Activated naive CD4-positive, alpha-beta T cell treated with Interleukin-2 at 50 U/mL for 16 hours (primary cell): ENCODE measurements at places on chromosomes 7 and 10.

DNA sequence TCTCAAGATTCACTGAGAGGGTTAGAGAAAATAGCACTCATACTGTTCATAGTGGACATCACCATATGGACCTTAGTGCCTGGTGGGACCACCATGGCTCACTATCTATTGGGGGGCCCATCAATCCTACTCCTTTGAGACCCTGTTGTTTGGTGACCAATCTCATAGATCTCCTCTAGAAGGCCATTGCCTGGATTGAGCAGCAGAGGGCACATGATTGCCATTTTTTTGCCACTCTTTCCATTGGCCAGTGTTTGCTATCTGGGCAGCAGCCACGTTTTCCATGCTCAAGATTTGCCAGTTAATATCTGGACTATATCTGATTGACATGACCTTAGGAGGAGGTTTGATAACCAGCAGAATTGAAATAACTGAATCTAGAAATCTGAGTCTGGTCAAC is 244.5 kb downstream of the ITGB1 start:
- no peak for DNase-seq

GRCh38 chr7:69722843-69723242 is 124.6 kb downstream of the AUTS2 start:
- DNase-seq: no peak

DNA sequence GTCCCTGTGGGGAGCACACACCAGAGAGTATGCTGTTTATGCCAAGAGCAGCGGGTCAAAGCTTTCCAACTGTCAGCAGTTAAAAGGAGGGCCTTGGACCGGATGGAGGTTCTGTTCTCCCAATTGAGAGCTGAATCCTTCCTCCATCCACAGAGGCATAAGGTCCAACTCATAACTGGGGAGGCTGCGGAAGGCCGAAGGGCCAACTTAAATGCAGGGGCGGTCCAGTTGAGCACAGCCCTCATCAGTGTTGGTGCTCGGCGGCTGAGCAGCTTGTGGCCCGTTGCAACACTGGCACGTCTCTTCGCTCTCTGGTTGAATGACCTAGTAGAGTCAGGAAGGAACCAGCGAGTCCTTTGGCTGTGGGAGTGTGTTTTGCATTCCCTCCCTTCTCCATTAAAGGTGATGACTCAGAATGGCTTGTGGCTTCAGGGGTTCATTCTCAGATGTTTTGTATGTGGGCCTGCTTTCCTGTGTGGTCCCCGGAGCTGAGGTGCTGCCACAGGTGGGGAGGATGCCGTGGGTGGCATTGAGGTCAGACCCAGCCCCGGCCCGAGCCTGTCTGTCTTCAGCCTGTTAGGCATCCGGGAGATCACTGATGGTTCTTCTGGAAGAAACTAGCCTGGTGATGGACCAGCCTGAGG is 44.8 kb upstream of the DMBT1 start:
- DNase-seq: peak; percentile 64

- DNase-seq: no peak
These were observed 34.2 kb downstream of the TYW1B start for GRCh38 chr7:72793791-72794190.

DNA sequence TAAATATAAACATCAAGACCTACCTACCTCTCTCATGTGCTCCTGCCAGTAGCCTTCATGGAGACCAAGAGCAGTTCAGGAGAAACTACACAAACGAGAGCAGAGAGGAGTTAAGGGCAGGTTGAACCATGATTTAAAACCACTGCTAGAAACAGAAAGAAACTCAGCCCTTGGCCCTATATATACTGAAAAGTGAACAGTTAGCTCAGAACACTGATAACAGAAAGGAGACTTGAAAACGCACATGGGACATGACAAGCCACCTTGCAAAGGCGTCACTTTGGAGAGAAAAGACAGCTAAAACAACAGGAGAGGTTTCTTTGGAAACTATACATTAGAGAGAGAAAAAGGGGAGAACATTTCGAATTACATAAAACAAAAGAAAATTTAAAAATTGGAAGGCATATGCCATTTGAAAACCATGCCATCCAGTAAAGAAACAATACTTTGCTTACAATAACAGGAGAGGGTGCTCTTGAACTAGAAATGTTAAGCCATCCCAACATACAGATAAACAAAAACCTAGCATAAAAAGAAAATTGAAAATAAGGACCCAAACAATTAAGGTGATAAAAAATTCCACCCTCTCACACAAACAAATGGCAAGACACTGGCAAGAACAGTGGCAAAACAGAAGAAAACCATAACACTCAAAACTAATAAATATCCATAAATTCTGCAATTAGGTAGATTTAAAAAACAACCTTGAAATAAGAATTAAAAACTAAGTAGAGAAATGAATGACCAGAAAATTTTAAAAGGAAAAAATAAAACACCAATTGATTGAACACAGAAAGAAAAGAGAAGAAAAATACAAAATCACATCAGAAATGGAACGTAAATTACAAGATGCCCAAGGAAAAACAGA is 232.7 kb downstream of the IMMP2L start:
- no peak for DNase-seq

GRCh38 chr7:95493247-95493646 is 7.5 kb downstream of the ASB4 start:
- no peak for DNase-seq

DNA sequence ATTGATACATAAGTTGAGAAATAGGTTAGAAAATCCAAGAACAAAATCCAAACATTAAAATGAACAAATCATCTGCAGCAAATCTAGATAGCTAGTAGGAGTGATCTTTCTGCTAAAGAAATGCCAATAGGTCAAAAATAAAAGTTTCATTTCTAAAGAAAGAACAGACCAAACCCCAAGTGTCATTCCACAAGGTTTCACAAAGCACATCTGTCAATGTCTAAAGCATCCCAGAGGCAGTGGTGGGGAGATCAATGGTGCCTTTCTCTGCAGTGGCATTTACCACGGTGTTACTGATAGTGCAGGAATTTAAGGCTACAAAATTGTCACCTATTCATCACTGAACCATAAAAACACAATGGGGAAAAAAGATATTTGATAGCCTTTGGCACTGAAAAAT is 147.9 kb downstream of the PARD3 start:
- no peak for DNase-seq

DNA sequence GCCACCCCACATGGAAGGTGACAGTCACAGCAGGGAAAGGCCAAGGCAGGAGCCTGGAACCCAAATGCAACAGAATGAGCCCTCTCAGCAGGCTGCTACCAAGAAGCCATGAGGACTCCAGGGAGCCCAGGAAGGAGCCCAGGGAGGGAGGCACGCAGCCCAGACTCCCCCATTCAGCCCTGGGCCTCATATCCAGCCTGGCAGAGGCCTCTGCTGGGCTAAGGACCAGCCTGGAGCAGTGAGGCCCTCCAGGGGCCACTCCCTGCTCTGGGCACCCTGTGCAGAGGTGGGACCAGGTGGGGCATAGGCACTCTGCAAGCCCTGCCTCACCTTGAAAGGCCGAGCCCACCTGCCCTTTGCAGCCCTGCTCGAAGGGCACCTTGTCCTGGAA is 25.8 kb upstream of the ZNF488 start:
- DNase-seq: no peak

- DNase-seq: no peak
These were observed 97.1 kb downstream of the VOPP1 start for GRCh38 chr7:55474944-55475854.

- no peak for DNase-seq
These were observed 430.3 kb upstream of the AKR1E2 start for GRCh38 chr10:4395731-4396130.

- no peak for DNase-seq
These were observed 17.6 kb upstream of the IMPDH1 start for GRCh38 chr7:128427289-128427891.

- no peak for DNase-seq
These were observed 8.8 kb downstream of the PDAP1 start for GRCh38 chr7:99399597-99399996.

DNA sequence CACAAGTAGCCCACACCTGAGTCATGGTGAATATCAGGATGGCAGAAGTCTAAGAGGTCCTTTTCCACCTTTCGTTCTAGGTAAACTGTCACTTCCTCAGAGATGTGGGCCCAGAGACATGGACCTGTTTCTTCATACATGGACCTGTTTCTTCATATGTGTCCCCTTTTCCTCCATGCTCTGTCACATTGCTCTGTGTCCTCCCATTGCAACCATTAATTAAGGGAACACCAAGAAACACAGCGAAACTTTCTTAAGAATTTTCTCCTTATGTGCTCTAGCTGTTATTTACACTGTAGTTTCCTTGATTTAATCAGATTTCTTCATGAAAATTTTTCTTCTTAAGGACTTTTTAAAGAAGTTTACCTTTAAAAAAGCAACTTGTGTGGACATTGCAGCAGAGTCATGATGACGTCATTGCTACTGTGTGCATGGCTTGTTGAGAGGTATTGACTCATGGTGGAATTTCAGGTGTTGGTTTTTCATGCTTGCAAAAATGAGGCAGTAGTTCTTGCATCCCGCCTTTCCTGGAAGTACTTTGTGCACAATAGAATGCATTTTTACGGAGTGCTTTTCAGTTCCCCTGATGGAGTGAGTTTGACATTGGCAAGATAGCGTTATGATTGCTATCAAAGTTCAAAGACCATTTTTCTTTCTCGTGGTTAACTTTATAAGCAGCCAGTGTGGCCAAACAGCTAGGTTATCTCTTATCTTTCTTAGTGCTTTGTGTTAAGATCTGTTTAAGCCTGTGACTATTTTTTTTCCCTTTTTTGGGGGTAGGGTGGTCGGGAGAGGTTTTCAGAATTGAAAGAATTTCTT is 37.7 kb downstream of the CFAP58 start:
- DNase-seq: no peak

- DNase-seq: no peak
These were observed 130.5 kb downstream of the KLF6 start for GRCh38 chr10:3654496-3654895.

DNA sequence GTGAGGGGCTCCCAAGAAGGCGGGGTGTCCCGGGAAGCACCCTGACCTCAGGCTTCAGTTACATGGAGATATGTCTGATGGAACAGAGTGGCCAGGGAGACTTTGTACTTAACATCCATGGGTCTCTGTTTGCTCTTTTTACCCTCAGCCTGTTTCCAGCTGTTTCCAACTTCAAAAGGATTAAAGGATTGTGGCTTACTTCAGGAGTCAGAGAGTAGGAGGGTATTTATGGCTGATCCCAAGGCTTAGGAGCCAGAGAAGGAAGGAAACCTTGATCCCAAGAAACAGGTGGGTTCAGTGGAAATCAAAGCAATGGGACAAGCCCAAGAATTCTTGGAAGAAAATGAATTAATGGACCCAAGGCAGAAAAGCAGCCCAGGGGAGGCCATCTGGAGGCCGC is 37.7 kb upstream of the ZNF438 start:
- DNase-seq: no peak

DNA sequence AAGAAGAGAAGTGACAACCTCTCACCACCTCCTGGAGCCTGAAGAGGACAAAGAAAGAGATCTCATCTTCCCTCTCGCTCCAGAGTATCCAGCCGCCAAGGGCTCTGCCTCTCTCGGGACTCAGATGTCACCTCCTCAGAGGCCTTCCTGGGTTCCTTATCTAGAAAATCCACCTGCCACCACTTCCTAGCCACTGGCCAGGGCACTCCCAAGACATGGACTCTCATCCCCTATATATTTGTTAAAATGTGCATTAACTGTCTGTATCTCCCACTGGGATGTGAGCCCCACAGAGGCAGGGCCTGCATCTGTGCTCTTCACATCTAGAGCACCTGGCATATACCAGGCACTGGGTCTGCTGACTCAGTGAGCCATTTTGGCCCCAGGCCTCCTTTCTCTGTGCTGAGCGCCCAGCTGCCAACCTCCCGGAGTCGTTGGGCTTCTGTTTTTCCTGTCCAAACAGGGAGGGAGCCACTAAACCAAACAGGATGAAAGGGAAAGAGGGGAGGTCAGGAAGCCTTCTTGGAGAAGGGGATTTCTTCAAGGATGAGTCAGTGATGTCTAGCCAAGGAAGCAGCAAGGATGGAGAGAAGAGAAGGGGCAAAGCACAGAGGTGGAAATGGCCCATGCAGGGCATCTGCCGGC is 58.9 kb downstream of the KCNMA1 start:
- no peak for DNase-seq

DNA sequence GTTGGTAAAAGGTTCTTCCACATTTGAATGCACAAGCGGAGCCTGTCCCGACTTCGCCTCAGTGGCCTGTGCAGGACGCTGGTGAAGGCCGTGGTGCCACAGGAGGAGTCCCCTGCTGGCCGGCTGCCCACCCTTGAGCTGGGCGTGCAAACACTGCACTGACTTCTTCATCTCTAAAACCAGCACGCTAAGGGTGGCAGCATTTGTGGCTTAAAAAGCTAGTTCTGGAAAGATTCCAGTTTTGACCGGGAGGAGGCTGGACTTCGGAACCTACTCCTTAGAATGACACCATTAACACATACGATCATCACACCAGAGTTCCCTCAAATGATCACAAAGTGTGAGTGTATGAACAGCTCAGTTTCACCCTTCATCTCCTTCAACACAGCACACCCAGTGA is 102.4 kb downstream of the SMURF1 start:
- no peak for DNase-seq

DNA sequence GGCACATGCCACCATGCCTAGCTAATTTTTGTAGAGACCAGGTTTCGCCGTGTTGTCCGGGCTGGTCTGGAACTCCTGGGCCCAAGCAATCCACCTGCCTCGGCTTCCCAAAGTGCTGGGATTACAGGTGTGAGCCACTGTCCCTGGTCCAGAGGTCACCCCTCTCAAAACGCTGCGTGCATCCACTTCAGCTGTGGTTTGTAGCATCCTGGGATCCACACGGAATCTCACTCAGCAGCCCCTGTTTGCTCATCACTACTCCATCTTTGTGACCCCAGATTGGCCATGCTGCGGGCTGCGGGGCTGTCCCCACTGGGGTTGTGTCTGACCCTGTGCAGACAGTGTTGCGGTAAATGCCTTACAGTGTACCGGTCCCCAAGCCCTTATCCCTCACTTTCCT is 3.5 kb downstream of the INPP5A start:
- DNase-seq: no peak

DNA sequence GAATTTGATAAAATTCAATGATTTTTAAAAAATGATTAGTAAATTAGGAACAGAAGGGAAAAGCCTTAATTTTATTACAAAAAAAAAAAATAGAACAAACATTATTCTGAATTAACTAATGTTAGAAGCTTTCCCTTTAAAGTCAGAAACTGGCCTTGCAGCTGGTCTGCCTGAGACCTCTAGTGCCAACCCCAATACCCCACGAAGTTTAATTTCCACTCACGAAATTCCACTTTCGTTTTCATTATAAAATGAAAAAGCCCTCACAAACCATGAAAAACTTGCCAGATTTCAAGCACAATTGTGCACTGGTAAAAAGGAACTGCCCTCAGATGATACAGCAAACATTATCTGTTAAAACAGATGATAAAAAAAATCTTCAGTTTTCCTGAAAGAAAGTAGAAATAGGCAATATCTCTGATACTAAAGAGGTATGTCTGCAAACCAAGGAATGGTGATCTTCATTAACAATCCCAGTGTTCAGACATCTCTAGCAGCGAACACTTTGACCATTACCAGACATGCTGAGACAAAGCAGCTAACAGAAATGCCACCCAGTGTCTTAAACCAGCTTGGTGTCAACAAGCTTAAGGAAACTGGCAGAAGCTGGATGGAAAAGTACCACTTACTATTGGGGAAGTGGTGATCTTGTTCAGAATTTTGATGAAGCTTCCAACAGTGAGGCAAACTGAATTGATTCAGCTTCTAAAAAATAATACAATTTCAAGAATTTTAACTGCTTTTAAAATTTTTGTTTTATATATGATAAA is 80.2 kb downstream of the PALS2 start:
- no peak for DNase-seq

GRCh38 chr7:148588670-148589131 is 1.9 kb upstream of the C7orf33 start:
- DNase-seq: no peak

- no peak for DNase-seq
These were observed 232.2 kb downstream of the TMEM178B start for GRCh38 chr7:141306081-141306480.

GRCh38 chr10:110285501-110285900 is 19.2 kb downstream of the SMNDC1 start:
- no peak for DNase-seq
